T-helper 2 cell (primary cell): ENCODE measurements at places on chromosomes 6 and 20.

DNA sequence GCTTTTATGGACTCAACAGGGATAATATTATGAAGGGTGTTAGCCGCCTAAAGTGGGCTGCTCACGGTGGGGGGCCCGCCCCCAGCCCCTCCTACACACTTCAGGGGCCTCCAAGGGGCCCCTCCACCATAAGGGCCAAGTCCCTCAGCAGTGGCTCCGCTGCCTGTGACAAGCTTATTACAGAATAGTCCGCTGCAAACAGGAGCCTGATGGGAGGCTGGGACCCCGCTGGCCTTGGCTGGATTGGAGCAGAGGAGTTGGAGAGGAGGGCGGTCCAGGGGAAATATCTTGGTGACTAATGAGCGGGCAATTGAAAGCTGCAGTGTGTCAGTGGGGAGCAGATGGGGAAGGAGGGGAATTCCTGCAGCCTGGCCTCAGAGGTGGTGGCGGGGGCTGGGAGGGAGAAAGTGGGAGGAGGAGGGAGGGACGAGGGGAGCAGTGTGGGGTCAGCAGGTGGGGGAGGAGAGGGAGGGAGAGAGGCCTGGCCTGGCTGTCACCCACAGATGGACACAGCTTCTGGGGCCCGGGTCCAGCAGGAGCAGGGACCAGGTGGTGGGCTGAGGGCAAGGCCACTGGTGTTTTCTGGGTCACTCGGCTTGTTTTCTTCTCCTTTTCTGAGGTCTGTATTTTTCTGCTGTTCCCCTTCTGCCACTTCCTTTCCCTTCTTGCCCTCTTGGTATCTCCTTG lies 57.6 kb upstream of the FOXP4 start:
- no peak for DNase-seq

DNA sequence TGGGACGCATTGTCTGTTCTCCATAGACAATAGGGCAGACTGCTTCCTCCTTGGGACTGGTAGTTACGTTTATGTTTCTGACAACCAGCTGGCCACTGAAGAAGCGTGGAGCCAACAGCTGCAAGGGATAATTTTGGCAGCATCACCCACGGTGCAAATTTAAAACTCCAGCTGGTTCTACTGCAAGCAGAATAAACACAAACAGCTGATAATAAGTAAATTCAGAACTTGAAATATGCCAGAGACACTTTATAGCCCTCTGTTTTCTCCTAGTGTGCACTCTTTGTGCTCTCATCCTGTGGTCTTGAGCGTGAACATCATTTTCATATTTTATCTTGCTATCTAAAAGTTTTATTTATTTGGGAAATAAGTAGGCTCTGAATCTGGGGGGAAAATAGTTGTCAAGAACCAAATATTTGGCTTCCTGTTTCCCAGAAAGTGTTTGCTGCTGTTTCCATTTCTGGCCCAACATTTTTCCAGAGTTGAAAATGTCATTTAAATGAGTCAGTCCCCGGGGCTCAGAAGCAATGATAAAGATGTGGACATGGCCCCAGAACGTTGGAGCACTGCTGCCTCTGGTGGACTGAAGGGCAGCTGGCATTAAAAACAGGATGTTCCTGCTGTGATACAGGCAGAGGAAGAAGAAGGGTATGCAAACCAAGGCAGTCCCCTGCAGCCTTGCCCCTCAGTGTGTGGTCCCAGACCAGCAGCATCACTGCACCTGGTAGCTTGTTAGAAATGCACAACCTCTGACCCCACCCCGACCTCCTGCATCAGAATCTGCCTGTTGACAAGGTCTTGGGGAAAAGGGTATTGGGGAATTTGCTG lies 12.5 kb upstream of the THBD start:
- no peak for DNase-seq

GRCh38 chr20:11188843-11189603 lies 515.2 kb upstream of the JAG1 start:
- DNase-seq: no peak

DNA sequence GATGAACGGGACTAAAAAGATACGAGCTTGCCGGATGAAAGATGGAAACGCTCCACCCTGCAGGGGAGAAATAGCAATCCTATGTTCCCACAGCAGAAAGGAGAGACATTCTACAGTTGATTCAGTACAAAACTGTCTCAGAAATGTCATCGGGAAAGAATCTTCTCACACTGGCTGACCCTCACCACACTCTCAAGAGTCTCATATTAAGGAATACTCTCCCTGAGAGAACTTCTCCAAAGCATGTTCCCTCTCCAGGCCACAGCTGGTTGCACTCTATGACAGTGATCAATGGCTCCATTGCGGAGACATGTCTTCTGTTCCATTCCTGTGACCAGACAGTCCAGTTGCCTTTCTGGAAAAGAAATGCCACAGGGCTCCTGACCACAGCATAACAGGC lies 758.0 kb upstream of the CHD6 start:
- no peak for DNase-seq

DNA sequence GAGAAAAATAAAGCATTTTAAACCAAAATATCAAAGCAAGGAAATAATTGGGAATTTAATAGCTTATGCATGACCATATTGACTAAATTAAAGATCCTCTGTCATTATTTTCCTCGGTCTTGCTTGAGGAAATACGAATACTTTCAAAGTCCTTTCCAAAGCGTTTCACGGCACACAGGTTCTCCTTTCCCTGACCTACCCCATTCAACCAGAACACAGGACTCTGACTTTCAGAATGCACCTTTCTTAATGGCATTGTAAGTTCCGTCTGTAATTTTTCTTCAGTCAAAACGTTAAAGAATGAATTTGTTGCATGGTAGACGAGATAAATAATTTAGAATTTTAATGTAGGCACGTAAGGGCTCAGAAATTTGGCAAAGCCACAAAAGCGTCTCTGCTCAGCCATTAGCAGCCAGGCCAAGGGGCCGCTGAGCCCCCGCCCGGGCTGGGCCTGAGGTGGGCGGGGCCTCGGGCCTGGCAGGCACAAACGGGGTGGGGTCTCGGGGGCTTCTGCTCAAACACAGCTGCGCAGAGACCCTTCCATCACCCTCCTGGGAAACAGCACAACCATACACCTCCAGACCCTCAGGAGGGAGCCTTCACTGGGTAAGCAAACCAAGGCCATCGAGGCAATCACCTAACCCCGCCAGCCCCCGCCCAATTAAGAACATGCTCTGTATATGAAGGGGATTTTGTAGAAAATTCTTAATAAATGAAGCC lies 3.4 kb downstream of the NEDD9 start:
- no peak for DNase-seq

- DNase-seq: no peak
These were observed 195.5 kb upstream of the PDE10A start for GRCh38 chr6:165858586-165858985.

GRCh38 chr6:81739230-81740195 lies 13.0 kb downstream of the TENT5A start:
- no peak for DNase-seq

GRCh38 chr6:114595591-114595990 lies 252.8 kb upstream of the HS3ST5 start:
- DNase-seq: no peak

GRCh38 chr20:46108435-46108841 lies 9.7 kb upstream of the CD40 start:
- DNase-seq: no peak

DNA sequence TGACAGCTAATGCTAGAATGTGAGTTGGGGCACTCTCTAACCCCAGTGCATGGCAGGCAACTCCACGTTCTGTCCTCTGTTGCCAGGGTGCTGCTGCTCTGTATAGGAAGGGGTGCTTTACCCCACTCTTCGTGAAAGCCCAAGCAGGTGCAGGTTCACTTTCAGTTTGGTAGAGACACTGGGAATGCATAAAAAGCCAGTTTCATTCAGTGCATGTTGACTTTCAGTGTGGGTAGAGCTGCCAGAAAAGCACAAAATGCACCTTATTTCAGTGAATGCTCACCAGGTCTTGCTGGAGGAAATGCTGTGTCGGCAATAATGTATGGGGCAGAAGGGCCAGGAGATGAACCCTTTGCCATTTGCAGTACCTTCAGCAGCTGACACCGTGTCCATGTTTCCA lies 62.1 kb upstream of the ADGRB3 start:
- no peak for DNase-seq

GRCh38 chr6:2623295-2623694 lies 127.4 kb downstream of the MYLK4 start:
- no peak for DNase-seq

DNA sequence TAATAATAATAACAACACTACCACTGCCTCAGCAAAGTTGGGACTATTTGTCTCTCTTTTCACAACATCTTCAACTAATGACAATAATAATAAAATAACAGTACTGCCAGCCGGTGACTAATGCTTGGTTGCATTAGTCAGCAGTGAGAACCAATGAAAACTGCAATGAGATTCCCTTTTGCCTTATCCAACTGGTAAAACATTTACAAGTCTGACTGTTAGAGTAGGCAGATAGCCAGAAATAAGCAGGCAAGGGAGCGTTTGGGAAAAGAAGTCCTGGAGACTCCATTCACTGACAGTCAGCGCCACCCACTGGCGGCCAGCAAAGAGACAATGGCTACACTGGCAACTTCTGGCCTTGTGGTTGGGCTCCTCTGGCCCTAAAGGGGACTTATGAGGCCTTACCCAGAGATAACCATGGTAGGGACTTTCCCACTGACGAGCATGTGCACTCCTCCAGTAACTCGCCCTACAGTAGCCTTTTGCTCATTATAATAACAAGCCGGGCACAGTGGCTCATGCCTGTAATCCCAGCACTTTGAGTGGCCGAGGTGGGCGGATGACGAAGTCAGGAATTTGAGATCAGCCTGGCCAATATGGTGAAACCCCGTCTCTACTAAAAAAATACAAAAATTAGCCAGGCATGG lies 3.4 kb upstream of the NSFL1C start:
- no peak for DNase-seq

DNA sequence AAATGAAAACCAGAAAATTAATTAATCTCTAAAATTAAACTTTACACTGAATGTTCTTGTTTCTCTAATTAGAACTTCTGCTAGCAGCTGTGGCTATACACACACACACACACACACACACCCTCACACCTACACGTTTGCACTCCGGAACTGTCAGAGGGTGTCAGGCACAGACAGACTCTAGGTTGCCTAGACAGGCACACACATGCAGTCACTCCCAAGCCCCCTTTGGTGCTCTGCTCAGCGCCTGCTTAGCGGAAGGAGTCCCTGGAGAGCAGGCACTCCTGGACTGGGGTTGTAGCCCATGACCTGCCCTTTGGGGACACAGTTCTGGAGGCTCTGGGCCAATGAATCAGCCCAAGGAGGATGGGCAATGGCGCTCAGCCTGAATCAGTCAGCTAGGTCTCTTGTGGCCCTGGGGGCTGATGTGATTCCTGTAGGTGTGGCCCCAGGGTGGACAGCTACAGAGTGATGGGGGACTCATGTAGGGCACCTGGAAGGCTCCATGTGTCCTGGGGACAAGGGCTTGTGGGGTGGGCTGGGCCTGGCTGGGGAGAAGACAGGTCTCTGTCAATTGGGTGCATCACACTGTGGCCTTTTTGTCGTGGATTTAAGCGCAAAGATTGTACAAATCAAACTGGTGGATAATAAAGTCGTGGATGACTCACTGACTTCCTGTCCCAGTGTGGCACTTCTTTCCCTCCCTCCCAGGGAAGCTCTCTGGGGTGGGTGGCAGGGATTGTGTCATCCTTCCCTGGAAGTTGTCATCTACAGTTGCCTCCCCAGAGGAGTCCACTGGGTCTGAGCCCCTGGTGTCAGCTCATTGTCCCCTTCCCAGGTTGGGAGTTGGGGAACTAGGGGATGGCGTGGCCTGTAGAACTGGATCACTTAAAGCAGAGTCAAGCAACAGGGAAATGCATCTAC lies 8.8 kb downstream of the TMEM151B start:
- DNase-seq: no peak

DNA sequence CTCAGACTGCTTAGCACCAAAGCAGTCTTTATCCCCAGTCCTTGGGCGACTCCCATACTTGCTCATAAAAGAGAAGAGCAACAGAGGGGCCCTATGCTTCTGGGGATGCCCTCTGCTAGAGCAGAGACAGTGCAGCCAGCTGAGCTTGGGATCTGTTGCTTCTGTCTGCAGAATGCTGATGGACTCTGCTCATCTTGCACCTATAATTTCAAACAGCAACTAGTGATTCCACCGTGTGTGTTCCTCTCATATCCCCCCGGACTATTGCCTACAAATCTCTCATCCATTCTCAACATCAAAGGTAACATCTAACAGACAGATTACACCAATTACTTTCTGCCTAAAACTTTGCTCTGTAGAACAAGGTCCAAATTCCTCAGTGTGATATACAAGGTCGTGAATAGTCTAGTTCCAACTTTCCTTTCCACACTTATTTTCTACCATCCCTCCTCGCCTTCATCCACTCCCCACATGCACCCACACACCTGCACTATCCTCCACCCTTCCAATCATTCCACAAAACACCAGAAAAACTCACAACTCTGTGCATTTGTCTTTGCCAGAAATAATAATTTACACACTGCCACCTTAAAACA lies 62.6 kb downstream of the FRK start:
- DNase-seq: no peak

DNA sequence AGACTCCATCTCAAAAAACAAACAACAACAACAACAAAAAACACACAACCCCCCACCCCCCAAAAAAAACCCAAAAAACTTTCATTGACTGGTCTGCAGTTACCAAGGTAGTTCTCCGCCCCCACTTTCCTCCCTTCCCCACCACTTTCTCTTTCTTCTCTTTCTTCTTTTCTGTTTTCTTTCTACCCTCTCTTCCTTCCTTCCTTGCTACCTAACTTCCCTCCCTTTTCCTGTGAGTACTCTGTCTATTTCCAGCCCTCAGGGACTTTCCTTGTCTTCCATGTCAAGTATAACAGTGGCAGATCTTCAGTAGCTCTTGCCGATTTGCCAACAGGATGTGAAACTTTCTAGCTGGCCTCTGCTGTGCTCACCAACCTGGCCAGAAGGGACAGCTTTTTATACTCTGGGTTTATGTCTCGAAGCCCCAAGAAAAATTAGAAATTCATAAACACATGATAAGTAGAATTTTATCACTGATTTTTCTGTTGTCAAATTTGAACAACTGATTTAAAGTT lies 399.5 kb downstream of the QKI start:
- DNase-seq: no peak

DNA sequence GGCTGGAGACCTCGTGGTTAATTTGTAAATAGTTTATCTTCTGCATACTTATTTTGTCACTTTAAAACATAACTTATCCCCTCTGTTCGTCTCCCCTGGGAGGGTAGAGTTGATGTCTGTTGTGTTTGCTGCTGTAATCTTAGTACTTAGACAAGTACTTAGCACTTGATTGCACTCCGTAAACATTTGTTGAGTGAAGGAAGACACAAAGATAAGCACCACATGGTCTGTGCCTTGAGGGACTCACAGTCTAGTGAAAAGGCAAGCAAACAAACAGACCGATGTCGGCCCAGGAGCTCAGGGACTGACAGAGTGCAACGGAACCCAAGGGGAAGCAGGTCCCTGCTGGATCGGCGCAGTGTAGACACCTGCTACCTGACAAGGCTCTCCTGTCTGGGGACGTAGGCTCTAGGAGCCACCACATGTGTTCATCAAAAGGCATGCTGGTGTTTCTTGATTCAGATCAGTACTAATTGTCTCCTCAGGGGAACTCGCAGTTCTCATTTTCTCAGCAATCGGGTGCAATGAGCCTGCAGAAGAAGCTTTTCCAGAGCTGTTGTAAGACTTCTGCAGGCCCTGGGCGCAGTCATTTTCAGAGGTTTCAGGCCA lies 31.4 kb downstream of the EDN3 start:
- no peak for DNase-seq
